ENCODE measurements at places on chromosomes 12 and 14.

DNA sequence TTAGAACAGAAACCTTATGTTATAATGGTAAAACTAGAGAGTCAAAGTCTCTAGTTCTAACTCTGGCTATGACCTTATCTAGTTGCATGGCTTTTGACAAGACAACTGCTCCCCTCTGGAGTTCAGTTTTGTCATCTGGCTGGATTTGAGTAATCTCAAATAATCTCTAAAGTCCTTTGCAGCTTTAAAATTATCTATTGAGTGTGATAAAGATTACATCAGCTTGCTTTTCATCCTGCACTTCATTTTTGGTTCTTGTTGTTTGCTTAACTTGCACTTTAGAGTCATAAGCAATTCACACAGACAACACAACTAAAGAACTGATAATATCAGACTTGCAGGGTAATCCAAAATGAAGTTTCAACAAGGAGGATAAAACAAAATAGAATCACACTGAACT lies 2.3 kb downstream of the AKAP5 start:
- no peak for DNase-seq

- no peak for DNase-seq
These were observed 55.9 kb downstream of the LRP6 start for GRCh38 chr12:12210983-12211382.

DNA sequence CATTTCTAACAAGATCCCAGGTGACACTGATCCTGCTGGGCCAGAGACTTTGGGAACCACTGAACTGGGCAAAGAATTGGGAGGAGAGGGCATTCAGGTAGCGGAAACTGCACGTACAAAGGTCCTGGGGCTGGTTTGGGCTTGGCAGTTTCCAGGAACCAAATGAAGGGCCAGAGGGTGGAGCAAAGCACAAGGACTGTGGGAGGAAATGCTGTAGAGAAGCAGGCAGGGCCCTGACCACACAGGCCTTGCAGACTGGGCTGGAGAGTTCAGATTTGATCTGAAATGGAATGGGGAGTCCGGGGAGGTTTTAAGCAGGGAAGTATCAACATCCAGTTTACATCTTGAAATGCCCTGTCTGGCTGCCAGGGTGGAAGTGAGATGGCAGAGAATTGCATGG lies 195.1 kb downstream of the PHETA1 start:
- DNase-seq = no peak

DNA sequence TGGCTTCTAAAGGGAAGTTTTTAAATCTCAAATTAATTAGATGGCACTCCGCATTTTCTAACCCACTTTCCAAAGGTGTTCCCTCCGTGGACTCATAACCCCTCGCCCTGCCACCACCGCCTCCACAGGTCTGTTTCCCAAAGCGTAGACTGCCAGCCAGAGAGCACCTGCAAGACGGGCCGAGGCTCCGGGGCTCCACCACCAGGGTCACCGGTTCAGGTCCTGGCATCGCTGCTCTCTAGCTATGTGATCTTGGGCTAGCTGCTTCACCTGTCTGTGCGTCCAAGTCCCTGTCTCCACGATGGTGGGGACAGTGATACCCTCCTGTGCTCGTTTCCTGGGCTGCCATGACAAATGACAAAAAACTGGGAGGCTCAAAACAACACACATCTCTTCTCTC lies 11.5 kb downstream of the RIMBP2 start:
- no peak for DNase-seq

DNA sequence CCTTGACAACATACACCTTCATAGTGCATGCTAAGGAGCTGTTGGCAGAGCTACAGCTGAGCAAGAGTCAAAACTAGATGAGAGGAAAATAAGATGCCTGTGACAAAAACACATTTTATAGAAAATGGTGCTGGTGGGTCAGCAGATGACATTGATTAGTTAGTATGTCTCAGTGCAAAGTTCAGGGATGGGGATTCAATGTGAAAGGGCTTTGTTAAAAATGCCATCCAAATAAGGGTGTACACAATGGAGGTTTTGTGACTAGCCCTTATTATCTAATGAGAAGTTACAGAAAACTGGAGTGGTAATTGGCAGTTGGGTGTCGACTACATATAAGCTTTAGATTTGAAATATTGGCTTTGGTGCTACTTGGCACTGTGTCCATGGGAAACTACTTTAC lies 169.0 kb downstream of the MON2 start:
- DNase-seq = no peak

- no peak for DNase-seq
These were observed 108.5 kb upstream of the SOX5 start for GRCh38 chr12:24057920-24058476.

GRCh38 chr12:48413388-48413787 lies 59.0 kb upstream of the ANP32D start:
- DNase-seq = no peak

DNA sequence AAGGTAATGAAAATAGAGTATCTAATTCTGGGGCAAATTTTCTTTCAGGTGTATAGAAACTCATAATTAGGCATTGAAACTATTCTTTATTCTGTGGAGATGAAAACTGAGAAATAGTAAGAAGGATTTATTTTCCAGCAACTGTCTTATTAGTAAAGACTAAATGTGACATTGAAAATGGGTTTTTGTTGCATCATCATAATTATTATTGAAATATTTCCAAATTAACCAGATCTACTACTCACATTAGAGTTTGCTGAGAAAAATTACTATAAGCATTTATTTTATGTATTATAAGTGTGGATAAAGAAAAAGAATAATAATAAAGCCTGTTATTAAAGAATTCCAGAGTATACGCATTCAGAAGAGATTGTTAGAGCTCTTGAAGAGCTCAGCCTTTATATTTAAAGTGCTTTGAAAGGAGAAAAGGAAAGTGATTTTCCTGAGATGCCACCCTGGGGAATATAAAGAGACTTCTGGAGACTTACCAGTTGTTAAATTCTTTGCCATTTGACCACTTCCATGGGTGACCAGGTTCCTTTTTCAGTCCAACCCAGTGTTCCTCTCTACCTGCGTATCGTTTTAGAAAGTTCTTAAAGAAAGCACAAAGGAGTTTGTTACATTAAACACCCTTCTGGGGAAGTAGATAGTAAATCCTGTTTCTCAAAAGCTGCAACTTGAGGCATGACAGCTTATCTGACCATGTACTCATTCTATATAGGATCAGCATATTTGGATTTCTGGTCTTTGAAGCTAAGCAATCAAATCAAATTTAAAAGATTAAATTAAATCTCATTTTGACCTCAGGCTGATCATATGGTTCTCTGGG lies 6.4 kb downstream of the CD69 start:
- DNase-seq = no peak

DNA sequence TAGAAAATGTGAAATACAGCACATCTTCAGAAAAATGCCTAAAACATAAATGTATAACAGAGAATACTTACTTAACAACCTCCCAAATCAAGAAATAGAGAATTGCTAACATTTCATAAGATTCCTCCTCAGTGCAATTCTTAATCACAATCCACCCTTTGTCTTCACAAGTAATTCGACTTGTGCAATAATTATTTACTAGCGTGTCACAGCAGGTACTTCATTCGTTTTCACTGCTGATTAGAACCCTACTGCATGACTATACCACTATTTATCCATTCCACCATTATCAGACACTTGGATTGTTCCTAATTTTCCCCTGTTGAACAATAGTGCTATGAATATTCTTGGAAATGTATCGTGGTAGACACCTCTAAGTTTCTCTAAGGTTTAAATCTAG lies 64.9 kb upstream of the BBS10 start:
- DNase-seq = peak; percentile 22

GRCh38 chr14:64465191-64465822 lies at the start of gene AKAP5:
Gene AKAP5, plus strand, starts transcription at chr14:64465499. Its CDS starts 2,896 bp downstream, at chr14:64468395.
- DNase-seq = no peak

DNA sequence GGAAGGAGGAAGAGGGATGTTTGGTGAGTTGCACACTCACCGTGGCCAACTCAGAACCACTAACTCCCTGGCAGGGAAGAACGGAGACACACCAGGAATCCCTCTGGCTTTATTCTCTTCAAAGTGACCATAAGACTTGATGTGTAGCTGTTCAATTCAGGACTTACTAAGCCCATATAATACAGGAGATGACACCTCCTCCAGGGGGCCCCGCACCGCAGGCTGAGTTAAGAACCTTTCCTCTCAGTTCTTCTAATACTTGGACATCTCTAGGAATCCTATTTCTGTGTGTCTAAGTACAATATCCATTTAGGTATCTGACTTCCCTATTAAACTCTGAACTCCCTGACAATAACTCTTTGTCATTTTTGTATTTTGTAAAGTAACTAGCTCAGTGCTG lies 49.5 kb downstream of the DCAF4 start:
- DNase-seq = no peak

GRCh38 chr12:32843528-32844095 lies 53.0 kb downstream of the PKP2 start:
- DNase-seq = no peak

DNA sequence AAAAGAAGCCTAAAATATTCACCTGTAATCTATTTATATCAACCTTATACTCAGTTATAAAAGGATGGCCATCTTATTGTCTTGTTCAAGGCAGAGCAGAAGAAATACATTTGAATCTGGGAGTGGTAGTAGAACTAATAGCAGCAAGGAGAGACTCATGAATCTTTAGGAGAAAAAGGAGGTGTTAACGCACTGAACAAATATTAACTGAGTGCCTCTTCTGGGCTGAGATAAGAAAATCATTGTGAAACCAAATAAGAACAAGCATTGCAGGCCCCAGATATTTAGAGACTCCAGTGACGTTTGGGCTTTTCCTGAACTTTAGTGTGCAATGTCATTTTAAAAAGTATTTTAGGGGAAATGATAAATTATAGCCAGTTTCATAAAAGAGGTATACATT lies 790.6 kb downstream of the DIO2 start:
- no peak for DNase-seq

DNA sequence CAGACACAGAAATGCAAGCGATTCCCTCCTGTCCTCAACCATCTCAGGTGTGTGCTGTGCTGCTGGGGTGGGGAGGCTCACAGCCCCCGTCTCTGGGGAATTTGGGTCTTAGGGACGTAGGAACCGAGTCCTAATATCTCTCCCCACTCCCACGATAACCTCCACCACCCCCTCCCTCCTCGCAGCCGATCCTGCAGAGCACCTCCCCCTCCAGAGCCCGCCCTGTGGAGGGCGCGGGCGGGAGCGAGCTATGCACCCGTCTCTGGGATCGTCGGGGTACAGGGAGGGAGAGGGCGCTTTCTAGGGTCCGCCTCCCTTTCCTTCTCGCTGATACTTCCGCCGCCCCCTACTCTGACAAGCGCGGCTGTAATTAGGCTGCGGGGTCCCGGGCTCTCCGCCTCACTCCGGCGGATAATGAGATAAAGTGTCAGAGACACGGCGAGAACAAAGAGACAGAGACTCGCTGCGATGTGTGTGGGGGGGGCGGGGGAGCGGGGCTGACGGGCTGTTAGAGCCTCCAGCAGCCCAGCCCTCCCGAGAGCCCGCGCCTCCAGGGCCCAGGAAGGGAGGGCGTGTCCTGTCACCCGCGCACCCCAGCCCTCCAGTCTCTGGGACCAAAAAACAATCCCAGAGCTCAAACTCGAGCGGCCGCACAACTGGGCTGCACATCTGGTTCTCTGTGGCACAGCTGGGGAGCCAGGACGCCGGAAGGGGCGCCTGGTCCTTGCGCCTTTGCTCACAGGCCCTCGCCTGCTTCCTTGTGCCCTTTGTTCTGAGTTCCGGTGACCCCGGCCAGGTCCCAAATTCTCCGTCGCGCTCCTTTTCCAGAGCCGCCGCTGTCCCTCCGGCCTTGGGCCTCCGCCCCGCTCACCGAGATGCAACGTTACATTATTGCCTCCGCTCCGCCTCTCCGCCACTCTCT lies 8.7 kb downstream of the SHMT2 start:
- DNase-seq = no peak

- no peak for DNase-seq
These were observed 58.0 kb upstream of the CDKN3 start for GRCh38 chr14:54338696-54339317.

DNA sequence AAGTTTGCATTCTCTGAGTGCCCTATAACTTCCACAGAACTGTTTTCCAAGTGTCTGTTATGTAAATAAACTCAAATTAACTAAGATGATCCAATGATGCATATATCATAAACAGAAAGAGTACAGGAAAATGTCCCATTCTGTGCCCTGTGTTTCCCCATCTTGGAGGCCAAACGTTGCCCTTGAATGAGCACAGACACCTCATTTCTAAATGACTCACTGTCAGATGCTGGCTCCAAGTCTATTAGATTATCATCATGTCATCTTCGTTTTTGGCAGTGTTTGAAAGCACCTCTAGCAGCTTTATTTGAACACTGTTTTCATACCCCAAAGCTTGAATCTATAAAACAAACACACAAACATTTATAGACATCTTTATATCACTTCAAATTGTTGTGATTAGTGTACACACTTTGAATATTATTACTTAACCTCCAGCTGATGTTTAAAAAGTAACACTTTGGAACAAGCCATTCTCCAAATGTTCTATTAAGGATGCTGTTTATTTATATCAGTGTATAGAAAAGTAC lies 424.2 kb downstream of the NOVA1 start:
- no peak for DNase-seq

DNA sequence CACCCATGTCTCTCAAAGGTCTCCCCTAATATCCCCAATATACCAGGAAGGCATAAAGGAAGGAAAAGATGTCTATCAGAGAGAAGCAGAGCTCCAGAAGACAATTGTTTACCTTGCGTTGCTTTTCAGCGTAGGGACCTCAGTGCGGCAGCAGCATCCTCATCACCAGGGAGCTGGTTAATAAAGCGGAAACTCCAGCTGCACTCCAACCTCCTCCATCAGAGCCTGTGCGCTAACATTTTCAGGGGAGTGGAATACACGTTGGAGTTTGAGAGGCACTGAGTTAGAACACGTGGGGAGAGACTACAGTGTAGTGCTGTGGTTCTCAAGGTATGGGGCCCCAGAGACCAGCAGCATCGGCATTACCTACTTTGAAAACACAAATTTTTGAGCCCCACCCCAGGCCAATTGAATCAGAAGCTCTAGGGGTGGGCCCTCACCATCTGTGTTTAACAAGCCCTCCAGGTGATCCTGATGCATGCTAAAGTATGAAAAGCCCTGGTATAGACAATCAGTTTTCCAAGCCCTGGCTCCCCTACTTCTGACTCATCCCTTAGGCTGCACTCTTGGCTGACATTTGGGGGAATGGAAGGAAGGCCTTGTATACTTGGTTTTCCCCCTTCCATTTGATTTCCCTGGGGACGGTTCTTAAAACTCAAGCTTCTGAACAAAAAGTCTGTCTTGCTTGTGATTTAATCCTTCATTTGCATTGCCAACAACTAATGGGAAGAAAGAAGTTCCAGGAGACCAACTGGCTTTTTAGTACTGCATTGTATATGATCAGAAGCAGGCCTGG lies 419.0 kb upstream of the CCDC196 start:
- no peak for DNase-seq

DNA sequence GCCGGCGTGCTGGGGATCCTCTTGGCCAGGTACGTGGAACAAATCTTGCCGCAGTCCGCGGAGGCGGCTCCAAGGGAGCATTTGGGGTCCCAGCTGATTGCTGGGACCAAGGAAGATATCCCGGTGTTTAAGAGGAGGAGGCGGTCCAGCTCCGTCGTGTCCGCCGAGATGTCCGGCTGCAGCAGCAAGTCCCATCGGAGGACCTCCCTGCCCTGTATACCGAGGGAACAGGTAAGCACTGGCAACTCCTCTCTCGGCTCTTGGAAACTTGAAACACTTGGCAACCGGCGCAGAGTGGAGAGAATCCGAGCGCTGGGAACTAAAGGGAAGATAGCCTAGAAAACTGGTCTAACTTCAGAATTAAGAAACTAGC lies 1.7 kb downstream of the PDE3A start:
- DNase-seq = no peak

- no peak for DNase-seq
These were observed 150.4 kb upstream of the FAR2 start for GRCh38 chr12:28998662-28999120.

- DNase-seq = no peak
These were observed 4.9 kb downstream of the AQP5 start for GRCh38 chr12:49966511-49967041.
